ENCODE measurements at places on chromosomes 2 and 18.

- no peak for DNase-seq
These were observed 75.4 kb upstream of the SLC35G4 start for GRCh38 chr18:11533942-11534496.

GRCh38 chr2:159973325-159973724 is 89.1 kb downstream of the PLA2R1 start:
- no peak for DNase-seq

- DNase-seq: no peak
These were observed 121.8 kb downstream of the SPHKAP start for GRCh38 chr2:228059735-228060134.

- no peak for DNase-seq
These were observed 355.0 kb downstream of the SS18 start for GRCh38 chr18:25735459-25735858.

GRCh38 chr2:155839991-155840390 is 492.5 kb downstream of the NR4A2 start:
- no peak for DNase-seq
